ENCODE measurements at places on chromosomes 4 and X. TPM values are rescaled to one million over a fixed set of nuclear protein-coding genes. Genes with fewer than 3 reads are reported as not detected.

MAGEC1 gene
- total RNA-seq, result not detected

ZNF330 gene
- 39.9 TPM for total RNA-seq

MAGEA12 gene
- total RNA-seq, result not detected

BLTP1 gene
- 224 TPM for total RNA-seq

PCDH19 gene
- 28.6 TPM for total RNA-seq

BTK gene
- 3.1 TPM for total RNA-seq

AGTR2 gene
- total RNA-seq, result 4.5 TPM

CXorf49B gene
- total RNA-seq, result not detected

SGCB gene
- 68.0 TPM for total RNA-seq

NDNF gene
- total RNA-seq, result 104 TPM

MAP7D2 gene
- total RNA-seq, result 3.0 TPM

FGFBP1 gene
- 0.71 TPM for total RNA-seq

GPR119 gene
- not detected for total RNA-seq

MAGEB1 gene
- not detected for total RNA-seq

ZNF595 gene
- total RNA-seq, result 42.6 TPM
